ENCODE measurements at places on chromosomes 3 and 15.

- no peak for DNase-seq
Observed at GRCh38 chr3:148289159-148289558, 408.5 kb upstream of the AGTR1 start.

- DNase-seq = no peak
Observed at GRCh38 chr3:172803489-172803888, 53.0 kb downstream of the ECT2 start.

DNA sequence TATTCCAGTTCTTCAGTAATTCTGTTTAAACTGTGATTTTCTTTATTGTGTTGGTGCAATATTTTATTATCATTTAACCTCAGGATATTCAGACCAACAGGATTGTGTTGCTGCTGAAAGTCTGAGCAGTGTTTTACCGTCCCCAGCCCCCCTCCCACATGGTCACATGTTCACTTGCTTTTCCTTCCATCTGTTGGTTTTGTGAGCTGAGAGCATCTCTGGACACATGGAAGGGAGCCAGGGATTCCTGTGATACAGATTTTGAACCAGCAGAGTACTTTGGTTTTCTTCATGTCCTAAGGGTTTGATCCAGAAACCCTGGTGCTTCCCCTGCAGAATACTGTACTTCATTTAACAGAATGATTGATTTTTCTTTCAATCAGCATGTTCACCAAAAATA, 11.9 kb downstream of the ARRDC4 start:
- no peak for DNase-seq

DNA sequence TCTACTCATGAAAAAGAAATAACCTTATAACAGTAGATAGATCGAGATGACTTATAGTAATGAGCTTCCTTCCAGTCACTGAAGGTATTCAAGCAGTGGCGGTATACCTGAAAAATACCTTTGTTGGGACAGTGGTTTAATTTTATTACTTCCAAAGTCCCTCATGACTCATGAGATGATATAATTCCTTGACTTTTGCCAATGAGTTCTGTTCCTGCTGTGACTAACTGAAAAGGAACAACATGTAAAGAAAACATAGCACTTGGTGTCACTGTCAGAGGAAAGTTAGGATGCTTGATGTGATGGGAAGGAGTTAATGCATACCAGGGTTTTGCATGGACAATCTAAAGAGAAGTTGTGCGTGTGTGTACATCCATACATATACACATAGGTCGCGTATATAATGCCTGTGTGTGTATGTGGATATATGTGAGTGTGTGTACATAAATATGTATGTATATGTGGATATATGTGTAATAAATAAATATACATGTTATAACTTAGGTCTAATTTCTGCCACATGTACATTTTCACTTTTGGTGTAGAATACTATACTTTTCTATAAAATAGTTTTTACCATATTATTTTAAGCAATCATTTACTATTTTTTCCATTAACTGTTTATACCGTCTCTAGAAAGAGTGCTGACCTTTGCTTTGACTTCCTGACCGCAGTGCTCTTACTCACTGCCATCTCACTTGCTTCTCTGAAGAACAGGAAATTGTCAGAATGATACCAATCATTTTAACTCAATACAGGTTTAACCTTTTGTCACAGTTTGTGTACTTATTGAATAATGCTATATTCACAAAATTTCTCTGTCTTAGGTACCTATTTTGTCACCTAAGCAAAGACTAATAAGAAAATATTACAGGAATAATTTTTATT, 12.6 kb upstream of the PAK2 start:
- no peak for DNase-seq

GRCh38 chr3:194323785-194324735, 27.1 kb downstream of the CPN2 start:
- no peak for DNase-seq

Data from GF-D8 (cell line).